ENCODE measurements at places on chromosomes 3 and 15.

DNA sequence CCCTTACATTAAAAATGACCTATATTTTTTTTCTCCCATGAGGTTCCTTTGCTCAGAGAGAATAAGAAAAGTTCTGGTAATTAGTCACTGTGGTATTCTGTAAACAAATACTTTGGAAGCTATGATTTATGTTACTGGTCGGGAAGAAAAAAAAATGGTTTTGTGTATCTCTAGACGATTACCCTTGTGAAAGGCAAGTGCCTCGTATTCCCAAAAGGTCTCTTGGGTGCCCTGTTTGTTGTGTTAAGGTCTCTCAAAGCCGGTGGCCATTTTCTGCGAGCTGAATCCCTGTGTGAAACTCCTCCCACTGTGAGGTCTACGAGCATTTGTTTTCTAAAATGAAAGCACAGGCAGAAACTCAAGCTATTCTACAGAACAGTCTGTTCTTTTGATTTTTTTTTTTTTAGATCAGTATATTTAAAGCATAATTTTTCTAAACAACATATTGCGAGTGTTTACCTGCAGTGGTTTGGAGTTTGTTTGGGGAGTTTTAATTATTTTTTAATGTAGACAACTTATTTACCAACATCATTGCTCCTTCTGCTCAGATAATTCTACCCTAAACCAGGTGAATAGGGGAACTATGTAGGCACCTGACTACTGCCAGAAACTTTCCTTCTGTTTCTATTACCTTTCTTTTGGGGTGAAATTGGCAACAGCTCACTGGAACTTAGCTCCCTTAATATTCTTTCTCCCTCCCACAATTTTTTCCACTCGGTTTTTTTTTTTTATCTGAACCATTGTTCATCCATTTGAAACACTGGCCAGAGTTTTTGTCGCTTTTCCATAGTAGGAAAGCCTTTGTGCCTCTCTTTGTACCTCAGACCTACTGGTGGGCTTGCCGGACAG lies 44.0 kb downstream of the ZBTB38 start:
- DNase-seq: peak; percentile 41

- DNase-seq: peak; percentile 66
These were observed 48.7 kb downstream of the BSN start for GRCh38 chr3:49602877-49603411.

GRCh38 chr3:128413003-128413370 lies 53.7 kb downstream of the DNAJB8 start:
- DNase-seq: no peak

DNA sequence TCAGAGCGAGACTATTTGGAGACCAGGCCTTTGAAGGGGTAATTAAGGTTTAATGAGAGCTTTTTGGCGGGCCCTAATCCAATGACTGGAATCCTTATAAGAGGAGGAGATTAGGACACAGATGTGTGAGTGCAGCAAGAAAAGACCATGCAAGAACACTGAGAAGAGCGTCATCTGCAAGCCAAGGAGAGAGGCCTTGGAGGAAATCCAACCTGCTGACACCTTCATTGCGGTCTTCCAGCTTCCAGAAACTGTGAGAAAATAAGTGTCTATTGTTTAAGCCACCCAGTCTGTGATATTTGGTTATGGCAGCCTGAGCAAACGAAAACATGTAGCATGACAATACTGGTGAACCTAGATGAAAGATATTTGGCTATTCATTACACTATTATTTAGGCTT lies 23.0 kb upstream of the MUSTN1 start:
- no peak for DNase-seq

- no peak for DNase-seq
These were observed 90.2 kb downstream of the HES1 start for GRCh38 chr3:194225988-194226663.
